BJ (cell line): ENCODE measurements at places on chromosomes 16 and 17.

- no peak for DNase-seq
Measured at GRCh38 chr16:70679671-70680494, 6.0 kb downstream of the MTSS2 start.

- DNase-seq = no peak
Measured at GRCh38 chr16:88907768-88908167, 41.3 kb upstream of the PABPN1L start.

GRCh38 chr16:677316-678190, 2.1 kb downstream of the RHBDL1 start:
- no peak for DNase-seq

DNA sequence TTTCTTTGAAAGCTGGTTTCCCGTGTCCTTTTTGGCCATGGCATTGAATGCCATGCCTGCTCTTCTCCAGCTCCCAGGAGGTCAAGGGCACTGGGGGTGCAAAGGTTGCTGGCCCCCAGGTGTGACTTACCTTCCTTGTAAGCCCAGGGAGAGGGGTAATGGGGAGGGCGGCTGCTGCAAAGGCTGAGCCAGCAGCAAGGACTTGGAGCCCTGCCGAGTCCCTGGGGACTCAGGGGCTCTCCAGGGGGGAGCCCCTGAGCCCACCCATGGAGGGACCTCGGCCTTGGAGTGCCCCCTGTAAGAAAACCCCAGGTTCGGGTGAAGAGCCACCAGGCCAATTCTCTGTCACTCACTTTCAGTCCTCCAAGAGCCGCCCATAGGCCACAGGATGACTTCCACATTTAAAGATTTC, 5.9 kb upstream of the CCL22 start:
- no peak for DNase-seq

GRCh38 chr17:80694085-80694991, 149.7 kb downstream of the RPTOR start:
- no peak for DNase-seq

DNA sequence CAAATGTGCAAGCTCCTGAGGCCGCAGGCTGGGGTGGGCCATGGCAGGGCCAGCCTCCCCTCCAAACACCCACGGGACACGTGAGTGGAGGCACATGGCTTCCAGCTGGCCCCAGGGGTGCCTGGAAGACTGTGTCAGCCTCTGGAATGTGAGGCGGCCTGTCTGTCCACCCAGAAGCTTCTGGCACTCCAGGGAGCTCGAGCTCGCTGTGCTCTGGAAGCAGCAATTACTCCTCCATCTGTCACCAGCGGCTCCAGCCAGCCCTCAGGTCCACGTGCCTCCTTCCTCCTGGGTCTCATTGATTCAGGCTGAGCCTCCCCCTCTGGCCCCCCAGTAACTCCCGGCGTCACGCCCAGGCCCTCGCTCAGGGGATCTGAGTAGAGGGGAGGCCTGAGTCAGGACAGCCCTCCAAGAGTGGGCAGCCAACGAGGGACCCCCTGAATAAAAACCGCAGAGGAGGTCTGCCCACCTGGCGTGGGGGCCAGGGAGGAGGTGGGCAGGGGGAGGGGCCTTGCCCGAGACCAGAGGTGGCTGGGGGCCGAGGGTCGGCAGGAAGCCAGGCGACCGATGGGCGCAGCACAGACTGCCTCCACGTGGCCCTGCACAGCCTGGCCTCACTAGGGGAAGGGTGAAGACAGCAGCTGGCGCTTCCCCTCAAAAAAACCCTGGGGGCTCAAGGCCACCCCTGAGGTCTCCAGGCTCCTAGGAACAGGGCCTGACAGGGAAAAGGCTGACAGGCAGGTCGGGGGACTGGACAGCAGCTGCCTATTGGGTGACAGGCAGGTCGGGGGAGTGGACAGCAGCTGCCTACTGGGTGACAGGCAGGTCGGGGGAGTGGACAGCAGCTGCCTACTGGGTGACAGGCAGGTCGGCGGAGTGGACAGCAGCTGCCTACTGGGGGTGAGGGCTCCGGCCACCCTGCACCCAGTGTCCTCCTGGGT, 11.9 kb downstream of the PIEZO1 start:
- peak; percentile 71 for DNase-seq

DNA sequence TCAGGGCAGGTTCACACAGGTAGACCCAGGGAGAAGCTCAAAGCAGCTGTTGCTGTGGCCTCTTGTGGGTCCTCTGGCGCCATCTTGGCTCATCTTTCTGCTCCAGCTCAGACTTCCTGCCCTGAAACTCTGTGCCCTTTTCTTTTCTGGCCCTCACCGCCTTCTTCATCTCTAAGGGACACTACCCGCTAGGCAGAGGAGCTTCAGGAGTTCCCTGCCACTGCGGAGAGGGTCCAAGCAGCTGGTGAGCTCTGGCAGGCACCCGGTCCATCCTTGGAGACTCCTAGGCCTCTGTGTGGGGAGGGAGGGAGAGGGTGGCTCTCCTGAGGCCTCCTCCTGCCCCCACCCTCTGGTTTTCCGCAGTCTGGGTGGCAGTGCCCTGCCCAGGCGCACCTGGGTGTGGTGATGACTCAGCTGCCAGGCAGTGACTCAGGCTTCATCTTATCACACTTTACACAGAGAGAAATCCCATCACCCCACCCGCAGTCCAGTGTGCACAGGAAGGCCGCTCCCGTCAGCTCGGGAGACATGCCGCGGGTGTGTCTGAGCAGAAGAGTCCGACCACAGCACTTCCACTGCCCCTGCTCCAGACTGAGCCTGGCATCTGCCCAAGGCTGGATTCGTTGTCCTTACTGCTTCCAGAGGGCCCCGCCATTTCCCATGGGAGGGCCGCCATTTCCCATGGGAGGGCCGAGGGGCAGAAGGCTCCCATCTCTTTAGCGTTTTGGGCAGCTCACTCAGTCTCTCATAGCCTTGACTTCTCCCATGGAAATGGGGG, 7.3 kb downstream of the NT5C start:
- DNase-seq = no peak

DNA sequence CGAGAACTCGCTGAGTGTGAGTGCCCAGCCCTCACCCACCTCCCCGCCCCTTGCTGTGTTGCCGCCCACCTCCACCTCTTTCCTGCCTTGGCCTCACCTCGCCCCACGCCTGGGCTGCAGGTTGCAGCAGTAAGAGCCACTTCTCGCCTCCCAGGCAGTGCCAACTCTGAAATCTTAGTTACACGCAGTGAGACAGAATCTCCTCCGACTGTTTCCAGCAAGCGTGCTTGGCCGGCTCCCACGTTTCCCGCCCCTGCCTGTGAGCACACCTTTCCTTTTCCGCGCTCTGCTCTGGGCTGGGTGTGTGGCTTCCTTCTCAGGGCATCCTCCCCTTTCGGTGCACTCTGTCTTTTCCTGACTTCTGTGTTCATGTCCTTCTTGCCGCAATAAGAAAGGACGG, 5.7 kb downstream of the ENGASE start:
- DNase-seq = no peak

GRCh38 chr17:35807371-35808144, 1.7 kb upstream of the TAF15 start:
- DNase-seq = peak; percentile 26

GRCh38 chr17:75524970-75525805, at the start of gene LLGL2:
Gene LLGL2, plus strand, starts transcription at chr17:75525697. Its CDS starts 17,730 bp downstream, at chr17:75543427.
- no peak for DNase-seq

GRCh38 chr17:9255833-9256232, 234.5 kb downstream of the NTN1 start:
- DNase-seq = no peak

GRCh38 chr17:71436479-71436878, 684.3 kb upstream of the SOX9 start:
- no peak for DNase-seq

GRCh38 chr17:21253646-21254441, 634 bp upstream of the NATD1 start:
- no peak for DNase-seq

DNA sequence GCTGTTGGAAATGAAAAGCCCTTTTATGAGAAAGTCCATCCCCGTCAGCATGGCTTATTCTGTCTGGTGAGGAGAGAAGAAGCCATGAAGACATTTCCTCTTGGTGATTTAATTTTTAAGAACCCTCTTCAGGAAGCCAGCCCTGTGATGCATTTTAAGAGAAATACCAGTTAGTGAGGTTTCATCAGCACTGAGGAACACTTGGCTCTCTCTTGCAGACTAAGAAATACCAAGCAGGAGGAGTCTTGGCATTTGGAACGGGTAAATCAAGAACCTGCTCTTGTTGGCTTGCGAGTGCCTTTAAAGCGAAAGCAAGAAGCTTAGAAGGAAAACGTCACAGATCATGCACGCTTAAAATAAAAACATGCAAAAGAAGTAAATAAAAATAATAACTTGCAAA, 17.5 kb downstream of the RAB11FIP3 start:
- DNase-seq = no peak
